ENCODE measurements at places on chromosomes 4 and X.
A peak's percentile ranks its signal among the peaks of the same experiment; 100 is the strongest.

- DNase-seq, result no peak
Observed at GRCh38 chrX:6021316-6022091, 207.2 kb downstream of the NLGN4X start.

- no peak for DNase-seq
Observed at GRCh38 chrX:3697220-3697684, 16.2 kb downstream of the PRKX start.

DNA sequence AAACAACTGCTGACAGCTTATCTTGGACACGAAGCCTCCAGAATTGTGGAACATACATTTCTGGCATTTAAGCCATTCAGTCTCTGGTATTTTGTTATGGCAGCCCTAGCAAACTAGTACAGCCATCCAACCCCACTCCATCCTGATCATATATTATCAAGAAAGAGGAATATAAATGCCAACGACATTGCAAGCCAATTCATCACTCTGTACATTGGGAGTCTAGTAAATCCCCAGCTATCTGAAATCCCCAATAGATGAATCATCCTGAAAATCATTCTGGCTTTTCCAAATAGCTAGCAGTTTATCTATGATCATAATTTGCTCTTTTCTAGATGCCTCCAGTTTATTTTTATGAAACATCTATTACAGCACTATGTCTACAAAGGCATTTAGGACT lies 41.1 kb downstream of the FRMD7 start:
- no peak for DNase-seq

DNA sequence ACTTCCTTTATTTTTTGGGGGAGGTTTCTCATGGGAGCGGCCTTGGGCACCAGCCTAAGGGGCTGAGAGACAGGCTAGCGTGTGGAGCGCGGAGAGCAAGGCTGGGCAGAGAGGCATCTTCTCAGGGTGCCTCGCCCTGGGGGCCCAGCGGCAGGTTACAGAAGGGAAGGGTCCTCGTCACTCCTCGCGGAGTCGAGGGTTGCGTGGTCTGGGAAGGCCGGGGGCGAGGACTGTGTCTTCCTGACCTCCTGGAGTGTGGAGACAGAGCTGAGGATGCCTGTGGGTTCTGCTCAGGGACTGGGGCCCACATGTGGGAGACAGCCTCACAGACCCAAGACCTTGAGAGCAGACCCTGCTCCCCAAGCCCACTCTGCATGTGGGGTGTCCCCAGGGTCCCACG lies 79.6 kb upstream of the LRPAP1 start:
- no peak for DNase-seq

DNA sequence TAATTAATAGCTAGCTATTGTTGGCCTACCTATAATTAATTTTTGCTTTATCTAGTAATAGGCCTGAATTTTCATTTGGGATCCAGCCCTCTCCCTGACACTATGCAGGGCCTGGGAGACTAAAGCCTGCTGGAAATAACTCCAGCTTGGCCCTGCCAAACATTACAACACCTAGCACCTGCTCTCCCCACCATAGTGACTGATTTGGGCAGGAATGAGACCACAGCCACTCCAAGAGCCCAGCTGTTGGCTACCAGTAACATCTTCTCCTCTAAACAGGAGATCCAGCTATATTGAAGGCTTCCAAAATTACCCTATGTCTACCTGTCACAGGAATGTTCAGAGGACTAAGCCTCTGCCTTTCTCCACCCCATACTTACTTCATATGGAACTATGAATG lies 225.1 kb downstream of the IDS start:
- DNase-seq, result no peak

DNA sequence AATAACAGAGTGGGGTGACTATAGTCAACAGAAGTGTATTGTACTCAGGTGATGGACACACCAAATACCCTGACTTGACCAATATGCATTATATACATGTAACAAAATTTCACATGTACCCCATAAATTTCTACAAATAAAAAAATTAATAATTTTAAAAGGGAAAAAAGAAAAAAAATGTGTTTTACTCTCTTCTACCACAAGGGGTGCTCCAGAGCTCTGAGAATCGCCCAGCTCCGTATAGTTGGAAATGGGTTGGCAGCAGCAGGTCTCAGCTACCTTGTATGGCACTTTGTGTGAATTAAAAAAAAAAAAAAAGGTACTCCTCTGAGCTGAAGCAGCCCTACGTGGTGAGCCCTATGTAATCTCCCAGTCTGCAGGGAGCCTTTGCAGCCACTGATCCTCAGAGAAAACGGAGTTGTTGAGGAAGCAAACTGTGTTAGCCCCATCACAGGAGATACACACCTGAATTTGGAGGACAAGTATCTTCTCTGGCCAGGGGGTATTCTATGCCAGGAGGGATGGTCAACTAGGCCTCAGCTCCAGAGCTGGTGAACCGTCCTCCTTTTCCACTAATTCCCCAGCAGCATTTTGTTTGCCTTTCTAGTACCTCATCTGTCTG lies 17.2 kb upstream of the POLA1 start:
- no peak for DNase-seq

DNA sequence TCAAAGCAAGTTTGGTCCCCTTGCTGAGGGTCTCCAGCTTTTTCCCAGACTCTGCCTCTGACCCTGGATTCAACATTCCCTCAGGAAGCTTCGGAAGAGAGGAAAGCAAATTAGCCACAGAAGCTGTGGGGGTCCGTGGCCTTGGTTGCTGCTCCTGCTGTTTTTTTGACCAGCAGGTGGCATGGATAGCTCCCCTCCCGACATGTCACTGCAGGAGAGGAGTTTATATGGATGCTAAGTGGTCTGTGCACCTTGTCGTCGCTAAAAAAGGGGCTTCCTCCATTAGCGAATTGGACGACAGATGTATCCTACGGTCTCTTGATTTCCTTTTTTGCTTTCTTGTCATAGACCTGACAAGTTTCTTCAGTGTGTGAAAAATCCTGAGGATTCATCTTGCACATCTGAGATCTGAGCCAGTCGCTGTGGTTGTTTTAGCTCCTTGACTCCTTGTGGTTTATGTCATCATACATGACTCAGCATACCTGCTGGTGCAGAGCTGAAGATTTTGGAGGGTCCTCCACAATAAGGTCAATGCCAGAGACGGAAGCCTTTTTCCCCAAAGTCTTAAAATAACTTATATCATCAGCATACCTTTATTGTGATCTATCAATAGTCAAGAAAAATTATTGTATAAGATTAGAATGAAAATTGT lies 70.2 kb downstream of the CD38 start:
- DNase-seq, result no peak

GRCh38 chr4:64539234-64539849 lies 130.1 kb upstream of the TECRL start:
- no peak for DNase-seq

GRCh38 chr4:1378559-1379231 lies 27.5 kb downstream of the NKX1-1 start:
- peak; percentile 43 for DNase-seq

- DNase-seq, result no peak
Observed at GRCh38 chr4:39014028-39014427, 18.2 kb downstream of the TMEM156 start.

DNA sequence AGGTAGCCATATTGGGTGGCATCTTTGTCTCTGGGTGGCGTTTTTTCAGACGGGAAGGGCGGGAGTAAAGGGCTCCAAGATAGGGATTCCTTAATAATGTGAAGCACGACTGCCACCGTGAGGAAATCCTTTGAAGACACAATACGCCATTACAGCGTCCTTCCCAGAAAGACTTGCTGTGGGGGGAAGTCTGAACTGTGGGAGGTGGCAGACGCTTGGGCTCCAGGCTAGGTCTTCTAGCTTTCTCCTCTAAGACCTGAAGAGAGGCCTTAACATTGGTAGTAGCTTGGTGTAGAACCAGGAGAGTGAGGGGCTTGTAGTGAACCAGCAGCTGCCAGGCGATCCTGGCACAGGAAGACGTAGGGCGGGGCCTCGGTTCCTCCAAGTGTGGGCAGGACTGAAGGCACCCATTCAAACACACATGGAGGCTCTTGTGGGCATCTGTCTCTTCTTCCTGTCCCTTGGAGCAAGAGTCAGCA lies 197.3 kb downstream of the OR13H1 start:
- peak; percentile 86 for DNase-seq

GRCh38 chr4:159035570-159035969 lies 67.3 kb upstream of the RAPGEF2 start:
- no peak for DNase-seq

DNA sequence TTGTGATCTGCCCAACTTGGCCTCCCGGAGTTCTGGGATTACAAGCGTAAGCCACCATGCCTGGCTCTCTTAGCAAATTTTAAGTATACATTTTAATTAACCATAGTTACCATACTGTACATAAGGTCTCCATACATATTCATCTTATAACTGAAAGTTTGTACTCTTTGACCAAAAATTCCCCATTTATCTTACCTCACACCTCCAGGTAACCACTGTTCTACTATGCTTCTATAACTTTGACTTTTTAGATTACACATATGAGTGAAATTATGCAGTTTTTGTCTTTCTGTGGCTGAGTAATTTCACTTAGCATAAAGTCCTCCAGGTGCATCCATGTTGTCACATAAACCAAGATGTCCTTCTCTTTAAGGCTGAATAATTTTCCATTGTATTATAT lies 17.4 kb downstream of the C4orf51 start:
- no peak for DNase-seq

DNA sequence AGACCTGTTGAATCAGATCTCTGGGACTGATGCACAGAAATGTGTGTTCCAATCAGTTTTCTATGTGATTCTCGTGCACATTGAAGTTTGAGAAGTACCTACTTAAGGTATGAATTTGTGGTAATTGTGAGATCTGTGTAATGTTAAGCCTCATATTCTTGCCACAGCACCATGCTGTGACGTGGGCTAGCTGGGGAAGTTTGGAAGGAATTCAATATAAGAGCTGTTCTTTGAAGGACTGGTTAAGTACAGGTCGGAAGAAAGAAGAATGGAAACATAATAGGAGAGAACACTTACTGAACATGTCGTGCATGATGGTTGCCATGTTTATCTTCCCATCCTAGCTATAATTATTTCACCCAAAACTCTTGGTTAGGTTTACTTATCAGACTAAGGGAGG lies 79.7 kb upstream of the CXXC4 start:
- DNase-seq, result no peak

DNA sequence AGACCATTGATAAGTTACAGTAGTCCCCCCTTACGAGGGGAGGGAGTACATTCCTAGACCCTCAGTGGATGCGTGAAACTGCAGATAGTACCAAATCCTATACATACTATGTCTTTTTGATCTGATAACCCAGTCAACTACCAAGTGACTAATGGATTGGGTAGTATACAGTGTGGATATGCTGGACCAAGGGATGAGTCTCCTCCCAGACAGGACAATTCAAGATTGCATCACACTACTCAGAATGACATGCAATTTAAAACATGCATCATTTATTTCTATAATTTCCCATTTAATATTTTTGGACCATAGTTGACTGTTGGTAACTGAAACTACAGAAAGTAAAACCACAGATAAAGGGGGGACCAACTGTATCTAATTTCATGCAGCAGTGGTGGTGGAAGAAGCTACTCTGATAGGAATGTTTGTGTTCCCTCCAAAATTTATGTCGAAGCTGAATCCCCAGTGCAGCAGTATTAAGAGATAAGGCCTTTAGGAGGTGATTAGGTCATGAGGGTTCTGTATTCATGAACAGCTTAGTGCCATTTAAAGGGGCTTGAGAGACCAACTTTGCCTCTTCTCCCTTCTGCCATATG lies 11.9 kb downstream of the HADH start:
- no peak for DNase-seq

GRCh38 chr4:158376106-158376840 lies 145.4 kb upstream of the RXFP1 start:
- no peak for DNase-seq

DNA sequence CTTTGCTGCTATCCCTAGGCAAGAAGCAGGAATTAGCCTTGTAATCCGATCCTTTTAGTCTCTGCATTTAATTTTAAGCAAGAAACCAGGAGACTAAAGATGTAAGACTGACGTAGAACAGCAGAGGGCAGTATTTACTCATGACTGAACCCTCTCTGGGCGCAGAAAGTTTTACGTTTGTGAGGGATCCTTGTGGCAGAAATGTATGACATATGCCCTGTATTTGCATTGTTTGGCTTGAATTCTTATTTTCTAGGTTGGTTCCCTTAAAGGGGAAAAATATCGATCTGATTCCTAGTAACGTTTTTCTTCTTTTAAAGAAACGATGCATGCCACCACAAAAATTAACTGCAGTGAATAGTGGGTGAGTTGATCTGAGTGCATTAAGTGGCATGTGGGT lies 1.3 kb upstream of the FAT4 start:
- no peak for DNase-seq

GRCh38 chr4:124427095-124427767 lies 285.3 kb downstream of the ANKRD50 start:
- no peak for DNase-seq

GRCh38 chrX:11451151-11451550 lies 157.9 kb downstream of the AMELX start:
- DNase-seq, result no peak

DNA sequence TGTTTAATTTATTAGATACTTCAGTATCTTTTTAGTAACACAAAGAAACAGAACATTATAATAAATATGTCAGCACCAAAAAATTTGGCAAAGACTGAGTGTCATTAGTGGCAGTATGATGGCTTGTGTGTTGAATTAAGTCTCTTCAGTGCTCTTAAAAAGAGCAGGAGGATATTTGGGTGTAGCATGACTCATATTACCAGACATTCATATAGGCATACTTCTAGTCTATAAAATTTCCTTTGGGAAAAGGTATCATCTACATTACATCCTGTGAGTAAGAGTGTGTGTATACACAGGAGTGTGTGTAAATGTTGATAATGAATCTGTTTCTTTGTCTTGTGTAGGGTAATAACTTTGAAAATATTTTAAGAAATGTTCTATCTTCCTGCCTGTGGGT lies 135.7 kb downstream of the CNKSR2 start:
- DNase-seq, result no peak

DNA sequence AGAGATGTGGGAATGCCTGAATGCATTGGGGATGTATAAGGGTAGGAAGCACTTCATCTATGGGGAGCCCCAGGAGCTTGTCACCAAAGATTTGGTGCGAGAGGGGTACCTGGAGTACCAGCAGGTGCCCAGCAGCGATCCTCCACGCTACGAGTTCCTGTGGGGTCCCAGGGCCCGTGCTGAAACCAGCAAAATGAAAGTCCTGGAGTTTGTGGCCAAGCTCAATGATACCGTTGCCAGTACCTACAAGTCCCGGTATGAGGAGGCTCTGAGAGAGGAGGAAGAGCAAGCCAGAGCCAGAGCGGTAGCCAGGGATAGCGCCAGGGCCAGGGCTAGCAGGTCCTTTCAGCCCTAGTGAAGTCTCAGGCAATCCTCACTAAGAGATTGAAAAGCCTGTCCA lies 3.8 kb downstream of the MAGEB17 start:
- no peak for DNase-seq

- no peak for DNase-seq
Observed at GRCh38 chrX:129525162-129525561, 1.9 kb upstream of the SMARCA1 start.

- DNase-seq, result no peak
Observed at GRCh38 chrX:20670611-20671010, 403.9 kb upstream of the RPS6KA3 start.

- DNase-seq, result no peak
Observed at GRCh38 chr4:12966726-12967125, 517.4 kb downstream of the RAB28 start.

Measured in breast epithelium (tissue), 4 donors.